Smooth muscle cell of the pulmonary artery (primary cell): ENCODE measurements at places on chromosomes 16 and 17. TPM values are rescaled to one million over a fixed set of nuclear protein-coding genes. Genes with fewer than 3 reads are reported as not detected.

Gene KRT16
- 1.3 and 2.9 TPM in 2 replicates for total RNA-seq

Gene C16orf86
- total RNA-seq = 2.7 and 3.3 TPM in 2 replicates

Gene BRIP1
- total RNA-seq = 1.7 and 3.2 TPM in 2 replicates

Gene EVI2B
- total RNA-seq = 0.07 and 0.13 TPM in 2 replicates

Gene DHX58
- total RNA-seq = 9.5 and 11.3 TPM in 2 replicates

Gene ARHGAP23
- 40.1 and 95.5 TPM in 2 replicates for total RNA-seq
